ENCODE measurements at places on chromosomes 2 and 18. TPM values are rescaled to one million over a fixed set of nuclear protein-coding genes. Genes with fewer than 3 reads are reported as not detected.

- no peaks in the 10 kb centered on the region for H3K27me3 ChIP-seq
- H3K27ac ChIP-seq: no peak overlapping the region
- no peak for DNase-seq
- H3K4me3 ChIP-seq: no peak overlapping the region
- no peaks in the 10 kb centered on the region for H3K4me1 ChIP-seq
These were observed 444.7 kb downstream of the THSD7B start for GRCh38 chr2:137210039-137210438.

GRCh38 chr2:143356336-143356735 is 227.1 kb downstream of the ARHGAP15 start:
- peaks cover 4% of the 10 kb centered on the region for H3K27me3 ChIP-seq
- peaks cover 31% of the 10 kb centered on the region for H3K4me1 ChIP-seq
- no peak overlapping the region for H3K4me3 ChIP-seq
- no peak for DNase-seq
- no peak overlapping the region for H3K27ac ChIP-seq

- H3K36me3 ChIP-seq: no peaks in the 10 kb centered on the region
- H3K4me1 ChIP-seq: no peaks in the 10 kb centered on the region
- no peak for DNase-seq
These were observed 322.9 kb downstream of the GBX2 start for GRCh38 chr2:235845245-235845644.

DNA sequence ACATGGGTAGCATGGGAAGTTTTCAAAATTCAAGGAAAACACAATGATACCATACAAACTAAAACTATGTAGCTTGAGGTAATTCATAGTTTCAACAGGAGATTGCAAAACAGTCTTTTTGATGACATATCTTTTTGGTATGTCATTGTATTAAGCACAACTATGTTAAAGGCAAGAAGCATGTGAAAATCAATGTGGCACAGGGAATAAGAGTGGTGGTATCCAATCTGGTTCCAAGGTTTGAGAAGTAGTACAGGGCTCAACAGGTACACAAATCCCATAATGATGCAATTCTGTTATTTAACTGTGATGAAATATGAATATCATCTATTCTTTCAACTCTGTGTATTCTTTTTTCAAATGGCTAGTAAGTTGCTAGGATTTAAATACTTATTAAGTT is 16.4 kb upstream of the DLX2 start:
- H3K27me3 ChIP-seq: peaks cover 19% of the 10 kb centered on the region
- DNase-seq: no peak
- H3K27ac ChIP-seq: no peak overlapping the region
- H3K4me1 ChIP-seq: no peaks in the 10 kb centered on the region

- H3K4me3 ChIP-seq: no peak overlapping the region
- H3K27me3 ChIP-seq: no peaks in the 10 kb centered on the region
- H3K4me1 ChIP-seq: peaks cover 23% of the 10 kb centered on the region
- DNase-seq: no peak
These were observed 81.3 kb downstream of the MOGAT1 start for GRCh38 chr2:222752746-222753145.

GRCh38 chr2:1814616-1815015 is 70.3 kb upstream of the PXDN start:
- no peak overlapping the region for H3K4me3 ChIP-seq
- H3K4me1 ChIP-seq: peaks cover 2% of the 10 kb centered on the region
- H3K36me3 ChIP-seq: no peaks in the 10 kb centered on the region
- H3K27me3 ChIP-seq: peaks cover 7% of the 10 kb centered on the region
- no peak overlapping the region for H3K27ac ChIP-seq

- H3K4me3 ChIP-seq: no peak overlapping the region
- H3K4me1 ChIP-seq: no peaks in the 10 kb centered on the region
- no peak overlapping the region for H3K27ac ChIP-seq
- no peak for DNase-seq
- peaks cover 2% of the 10 kb centered on the region for H3K27me3 ChIP-seq
- H3K36me3 ChIP-seq: no peaks in the 10 kb centered on the region
These were observed 8.9 kb upstream of the GIGYF2 start for GRCh38 chr2:232688201-232688600.

- no peaks in the 10 kb centered on the region for H3K27me3 ChIP-seq
- H3K4me3 ChIP-seq: no peak overlapping the region
- H3K36me3 ChIP-seq: peaks cover 3% of the 10 kb centered on the region
- no peak overlapping the region for H3K27ac ChIP-seq
- H3K4me1 ChIP-seq: no peaks in the 10 kb centered on the region
These were observed 56.6 kb downstream of the XIRP2 start for GRCh38 chr2:166944909-166945308.

- H3K4me1 ChIP-seq: peaks cover 22% of the 10 kb centered on the region
- DNase-seq: no peak
- no peak overlapping the region for H3K27ac ChIP-seq
- H3K4me3 ChIP-seq: no peak overlapping the region
- peaks cover 5% of the 10 kb centered on the region for H3K36me3 ChIP-seq
These were observed 12.4 kb upstream of the SPATA3 start for GRCh38 chr2:230983566-230983965.

DNA sequence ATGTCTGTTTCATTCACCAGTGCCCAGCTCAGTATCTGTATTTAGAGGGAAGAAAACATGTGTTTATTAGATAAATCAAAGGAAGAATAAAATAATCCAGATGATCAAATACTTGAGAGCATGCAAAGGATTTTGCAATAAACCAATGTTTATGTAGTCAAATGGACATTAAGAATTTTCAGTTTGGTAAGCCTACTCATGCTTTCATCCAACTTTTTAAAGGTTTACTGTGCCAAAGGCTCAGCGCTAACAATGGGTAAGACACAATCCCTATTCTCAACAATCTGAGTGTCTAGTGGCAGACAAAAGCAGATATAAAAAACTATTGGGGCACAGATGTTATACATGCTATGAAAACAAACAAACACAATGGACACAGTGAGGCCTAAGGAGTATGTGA is 26.3 kb downstream of the GRB14 start:
- no peak overlapping the region for H3K4me3 ChIP-seq
- no peak for DNase-seq
- H3K4me1 ChIP-seq: no peaks in the 10 kb centered on the region
- H3K27me3 ChIP-seq: no peaks in the 10 kb centered on the region
- no peaks in the 10 kb centered on the region for H3K36me3 ChIP-seq

GRCh38 chr2:67797801-67798540 is 264.8 kb downstream of the C1D start:
- peaks cover 5% of the 10 kb centered on the region for H3K27me3 ChIP-seq
- no peak overlapping the region for H3K27ac ChIP-seq
- H3K4me1 ChIP-seq: no peaks in the 10 kb centered on the region
- DNase-seq: no peak

DNA sequence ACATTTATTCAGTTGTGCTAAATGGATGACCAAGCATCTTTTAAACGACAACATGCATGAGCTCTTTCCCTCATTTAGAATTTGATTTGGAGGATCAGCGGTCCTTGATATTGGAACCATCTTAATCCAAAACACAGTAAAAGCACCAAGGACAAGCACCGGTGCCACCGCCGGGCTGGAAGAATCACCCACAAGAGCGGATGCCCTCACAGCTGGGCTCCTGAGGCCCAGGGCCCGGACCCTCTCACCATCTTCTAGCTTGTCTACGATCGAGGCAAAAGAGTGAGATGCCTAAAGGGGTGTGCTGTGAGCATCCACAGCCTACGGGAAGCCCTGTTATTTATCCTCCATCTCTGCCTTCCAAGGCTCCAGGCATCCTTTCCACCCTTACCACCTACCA is 129.5 kb downstream of the ZNF516 start:
- peaks cover 2% of the 10 kb centered on the region for H3K27me3 ChIP-seq
- no peak for DNase-seq
- H3K27ac ChIP-seq: no peak overlapping the region
- peaks cover 15% of the 10 kb centered on the region for H3K4me1 ChIP-seq
- H3K36me3 ChIP-seq: peaks cover 3% of the 10 kb centered on the region

DNA sequence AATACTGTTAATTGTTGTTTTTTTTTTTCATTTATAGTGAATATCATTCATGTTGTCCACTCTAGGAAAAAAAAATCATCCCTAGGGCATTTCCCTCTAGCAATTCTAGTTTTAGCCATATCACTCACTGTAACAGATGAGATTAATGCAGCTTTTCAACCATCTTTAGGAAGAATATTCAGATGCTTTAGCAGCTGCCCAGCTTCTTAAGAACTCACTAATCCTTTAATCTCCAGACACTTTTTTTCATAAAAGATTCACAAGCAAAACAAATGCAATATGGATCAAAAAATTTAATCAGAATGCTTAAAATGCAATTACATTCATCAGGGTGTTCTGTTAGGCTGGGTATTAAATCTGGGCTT is 692.6 kb downstream of the ERBB4 start:
- no peaks in the 10 kb centered on the region for H3K36me3 ChIP-seq
- H3K4me3 ChIP-seq: no peak overlapping the region
- no peak for DNase-seq
- no peaks in the 10 kb centered on the region for H3K27me3 ChIP-seq
- no peaks in the 10 kb centered on the region for H3K4me1 ChIP-seq

DNA sequence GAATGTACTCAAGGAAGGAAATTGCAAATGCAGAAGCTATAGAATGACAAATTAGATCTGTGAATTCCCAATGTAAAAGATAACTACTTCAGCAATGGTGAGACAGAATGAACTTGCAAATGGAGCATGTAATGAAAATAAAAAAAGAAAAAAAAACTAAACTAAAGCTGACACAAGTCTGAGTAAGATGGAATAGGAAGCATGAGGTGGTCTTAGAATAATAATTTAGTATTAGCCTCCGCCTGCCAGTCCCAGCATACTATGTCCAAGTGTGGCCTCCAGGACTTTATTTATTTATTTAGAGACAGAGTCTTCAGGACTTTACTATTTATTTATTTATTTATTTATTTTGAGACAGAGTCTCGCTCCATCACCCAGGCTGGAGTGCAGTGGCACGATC is 37.4 kb upstream of the SLC39A10 start:
- H3K4me1 ChIP-seq: no peaks in the 10 kb centered on the region
- peaks cover 3% of the 10 kb centered on the region for H3K36me3 ChIP-seq
- H3K27me3 ChIP-seq: peaks cover 2% of the 10 kb centered on the region
- no peak overlapping the region for H3K4me3 ChIP-seq

DNA sequence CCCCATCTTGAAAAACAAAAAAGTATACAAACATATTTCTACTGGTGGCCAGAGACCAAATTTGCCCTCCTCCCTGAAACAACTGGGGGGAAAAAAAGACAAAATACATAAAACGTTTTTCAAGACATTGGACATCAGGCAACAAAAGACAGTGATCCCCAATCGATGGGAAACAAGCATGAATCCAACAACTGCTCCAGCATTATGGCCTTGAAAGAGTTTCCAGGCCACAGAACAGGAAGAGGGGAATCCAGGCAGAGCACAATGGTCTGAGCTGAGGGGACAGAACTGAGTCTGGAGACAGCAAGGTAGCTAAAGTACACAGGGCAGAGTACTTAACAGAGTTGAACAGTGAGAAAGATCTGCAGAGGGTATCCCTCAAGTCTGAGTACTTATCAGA is 4.4 kb downstream of the CCDC88A start:
- peaks cover 29% of the 10 kb centered on the region for H3K4me1 ChIP-seq
- no peak for DNase-seq
- H3K4me3 ChIP-seq: no peak overlapping the region
- no peaks in the 10 kb centered on the region for H3K36me3 ChIP-seq
- H3K27me3 ChIP-seq: peaks cover 8% of the 10 kb centered on the region

DNA sequence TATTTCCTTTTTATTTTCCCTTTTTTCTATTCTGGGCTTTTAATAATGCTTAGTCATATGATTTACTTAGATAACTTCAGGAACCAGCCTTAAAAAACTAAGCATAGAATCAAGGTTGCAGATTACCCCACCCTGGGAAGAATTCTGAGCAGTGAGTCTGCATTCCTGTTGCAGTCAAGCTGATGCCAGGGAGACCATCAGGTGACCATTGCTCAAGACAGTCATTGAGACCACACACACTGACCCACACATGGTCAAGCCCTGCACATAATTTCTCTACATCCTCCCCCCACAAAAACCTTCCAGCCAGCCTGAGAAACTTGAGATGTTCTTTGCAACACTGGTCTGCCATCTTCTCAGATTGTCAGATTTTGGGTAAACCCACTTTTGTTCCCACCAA is 83.9 kb downstream of the SH3YL1 start:
- no peak for DNase-seq
- H3K4me3 ChIP-seq: no peak overlapping the region
- H3K36me3 ChIP-seq: peaks cover 9% of the 10 kb centered on the region
- peaks cover 5% of the 10 kb centered on the region for H3K27me3 ChIP-seq

- H3K36me3 ChIP-seq: peaks cover 48% of the 10 kb centered on the region
- no peak for DNase-seq
- H3K4me1 ChIP-seq: peaks cover 51% of the 10 kb centered on the region
- peak overlapping the region; percentile 94 for H3K4me3 ChIP-seq
- H3K27me3 ChIP-seq: peaks cover 18% of the 10 kb centered on the region
- peak overlapping the region; percentile 99 for H3K27ac ChIP-seq
These were observed 455 bp downstream of the C18orf32 start for GRCh38 chr18:49486606-49486952.

GRCh38 chr2:128580988-128581848 is 262.6 kb upstream of the HS6ST1 start:
- no peaks in the 10 kb centered on the region for H3K27me3 ChIP-seq
- no peak overlapping the region for H3K27ac ChIP-seq
- no peaks in the 10 kb centered on the region for H3K36me3 ChIP-seq
- no peak for DNase-seq
- H3K4me3 ChIP-seq: no peak overlapping the region
- H3K4me1 ChIP-seq: no peaks in the 10 kb centered on the region

- no peaks in the 10 kb centered on the region for H3K36me3 ChIP-seq
- no peak for DNase-seq
These were observed 207.0 kb upstream of the FANCL start for GRCh38 chr2:58448065-58448507.

DNA sequence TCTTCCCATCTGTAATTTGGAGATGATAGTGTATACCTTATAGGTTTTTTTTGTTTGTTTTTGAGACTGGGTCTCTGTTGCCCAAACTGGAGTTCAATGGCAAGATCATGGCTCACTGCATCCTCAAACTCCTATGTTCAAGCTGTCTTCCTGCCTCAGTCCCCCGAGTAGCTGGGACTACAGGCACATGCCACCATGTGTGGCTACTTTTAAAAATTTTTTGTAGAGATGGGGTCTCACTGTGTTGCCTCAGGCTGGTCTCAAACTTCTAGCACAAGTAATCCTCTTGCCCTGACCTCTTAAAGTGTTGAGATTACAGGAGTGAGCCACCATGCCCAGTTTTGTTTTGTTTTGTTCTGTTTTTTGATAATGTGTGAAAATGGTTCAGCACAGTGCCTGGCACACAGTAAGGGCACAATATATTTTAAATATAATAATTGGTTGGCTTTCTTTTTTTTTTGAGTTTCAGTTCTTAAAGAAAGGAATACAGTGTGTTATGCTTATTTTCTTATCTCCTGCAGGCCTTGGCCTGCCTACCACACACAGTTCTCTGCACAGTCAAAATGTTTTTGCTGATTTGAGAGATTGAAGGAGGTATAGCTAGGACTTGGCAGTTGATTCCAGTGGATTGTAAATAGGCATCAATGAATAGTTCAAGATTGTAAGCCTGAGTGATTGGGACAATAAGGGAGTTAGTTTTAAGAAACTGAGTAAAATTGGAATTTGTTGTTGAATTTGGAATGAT is 6.1 kb downstream of the ACTR3 start:
- peaks cover 9% of the 10 kb centered on the region for H3K36me3 ChIP-seq
- H3K27ac ChIP-seq: peak overlapping the region; percentile 90

The DUSP19 gene
- polyA plus RNA-seq: 0.91 TPM

The APOB gene
- polyA plus RNA-seq: not detected

The ABCG5 gene
- polyA plus RNA-seq: not detected

The CDH2 gene
- polyA plus RNA-seq: not detected

The C2orf15 gene
- polyA plus RNA-seq: 2.4 TPM

The SERPINB10 gene
- polyA plus RNA-seq: not detected

The POTEI gene
- not detected for polyA plus RNA-seq

The HOXD3 gene
- not detected for polyA plus RNA-seq

The FAHD2B gene
- 18.1 TPM for polyA plus RNA-seq

The SLC4A3 gene
- polyA plus RNA-seq: not detected

The MTERF4 gene
- 35.8 TPM for polyA plus RNA-seq

The ATP8B1 gene
- 0.55 TPM for polyA plus RNA-seq

The NDUFB3 gene
- 234 TPM for polyA plus RNA-seq

The TRABD2A gene
- not detected for polyA plus RNA-seq
